ENCODE measurements at places on chromosomes 6 and 20. TPM values are rescaled to one million over a fixed set of nuclear protein-coding genes. Genes with fewer than 3 reads are reported as not detected.

- H3K4me1 ChIP-seq: no peaks in the 10 kb centered on the region
- H3K36me3 ChIP-seq: peaks cover 7% of the 10 kb centered on the region
- no peak for DNase-seq
- no peak overlapping the region for H3K4me3 ChIP-seq
- no peaks in the 10 kb centered on the region for H3K27me3 ChIP-seq
These were observed 30.1 kb downstream of the PCMT1 start for GRCh38 chr6:149779644-149779963.

DNA sequence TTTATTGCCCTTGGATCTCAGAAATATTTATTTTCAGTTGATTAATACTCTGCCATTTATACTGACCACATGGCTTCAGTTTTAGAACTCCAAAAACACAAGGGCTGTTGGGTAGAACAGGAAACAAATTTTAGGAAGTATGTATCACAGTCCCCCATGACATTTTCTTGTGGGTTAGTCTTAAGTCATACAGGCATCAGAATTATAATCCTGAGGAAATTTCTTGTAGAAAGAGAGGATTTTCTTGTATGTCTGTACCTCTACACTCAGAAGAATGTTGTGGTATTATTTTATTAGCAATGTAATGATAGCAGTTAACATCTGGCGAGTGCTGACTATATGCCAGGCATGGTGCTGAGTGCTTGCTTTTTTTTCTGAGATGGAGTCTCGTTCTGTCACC is 302.9 kb downstream of the CLIC5 start:
- no peak overlapping the region for H3K4me3 ChIP-seq
- H3K27ac ChIP-seq: no peak overlapping the region
- no peaks in the 10 kb centered on the region for H3K27me3 ChIP-seq
- peaks cover 22% of the 10 kb centered on the region for H3K4me1 ChIP-seq
- no peaks in the 10 kb centered on the region for H3K36me3 ChIP-seq

GRCh38 chr20:45470937-45471336 is 1.4 kb downstream of the WFDC2 start:
- no peak for DNase-seq
- peaks cover 31% of the 10 kb centered on the region for H3K27me3 ChIP-seq

DNA sequence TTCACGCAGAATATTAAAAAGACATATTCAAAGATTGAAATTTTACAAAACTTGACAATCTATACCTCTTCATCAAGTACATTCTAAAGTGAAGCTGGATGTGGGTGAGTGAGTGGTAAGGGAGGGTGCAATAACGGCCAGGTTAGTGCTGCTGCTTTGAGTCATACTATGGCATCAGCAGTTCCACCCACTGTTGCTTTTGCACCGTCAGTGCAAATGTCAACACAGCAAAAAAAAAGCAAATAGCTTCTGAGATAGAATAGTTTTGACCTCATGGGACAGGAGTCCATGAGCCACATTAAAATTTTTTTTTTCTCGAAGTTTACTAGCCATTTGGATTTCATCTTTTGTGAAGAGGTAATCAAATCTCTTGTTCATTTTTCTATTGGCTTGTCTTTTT is 31.8 kb downstream of the PSMF1 start:
- no peak overlapping the region for H3K27ac ChIP-seq
- H3K27me3 ChIP-seq: no peaks in the 10 kb centered on the region
- H3K4me1 ChIP-seq: peaks cover 4% of the 10 kb centered on the region
- H3K36me3 ChIP-seq: peaks cover 22% of the 10 kb centered on the region

DNA sequence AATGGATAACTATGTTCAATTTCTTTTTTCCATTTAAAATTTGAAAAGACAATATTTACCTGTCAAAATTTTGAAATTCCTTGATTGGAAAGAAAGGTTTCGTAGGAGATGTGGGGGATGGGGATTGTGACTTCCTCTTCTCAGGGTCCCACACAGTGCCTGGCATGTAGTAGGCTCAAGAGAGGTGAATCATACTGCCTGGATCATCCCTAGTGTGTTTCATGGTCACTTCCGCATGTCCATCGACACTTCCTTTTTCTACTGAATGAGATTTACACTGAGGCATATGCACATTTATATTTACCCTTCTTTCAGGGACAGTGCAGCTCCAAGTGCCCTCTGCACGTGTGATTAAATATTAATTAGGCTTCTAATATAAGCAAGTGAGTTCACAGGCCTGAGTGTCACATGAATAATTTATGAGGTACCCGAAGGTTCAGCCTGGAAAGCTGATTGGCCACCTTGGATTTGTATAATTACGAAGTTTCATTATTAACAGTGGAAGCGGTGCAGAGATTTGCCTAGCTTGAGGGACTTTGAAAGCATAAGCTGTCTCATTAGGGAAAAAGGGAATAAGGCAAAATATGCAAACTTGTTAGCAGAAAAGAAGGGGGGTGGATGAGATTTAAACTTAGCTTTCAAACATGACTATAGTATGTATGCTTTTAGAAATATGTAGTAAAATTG is 177.5 kb upstream of the MMS22L start:
- H3K4me1 ChIP-seq: no peaks in the 10 kb centered on the region
- no peak for DNase-seq
- H3K4me3 ChIP-seq: no peak overlapping the region
- no peaks in the 10 kb centered on the region for H3K36me3 ChIP-seq
- H3K27ac ChIP-seq: no peak overlapping the region
- no peaks in the 10 kb centered on the region for H3K27me3 ChIP-seq

DNA sequence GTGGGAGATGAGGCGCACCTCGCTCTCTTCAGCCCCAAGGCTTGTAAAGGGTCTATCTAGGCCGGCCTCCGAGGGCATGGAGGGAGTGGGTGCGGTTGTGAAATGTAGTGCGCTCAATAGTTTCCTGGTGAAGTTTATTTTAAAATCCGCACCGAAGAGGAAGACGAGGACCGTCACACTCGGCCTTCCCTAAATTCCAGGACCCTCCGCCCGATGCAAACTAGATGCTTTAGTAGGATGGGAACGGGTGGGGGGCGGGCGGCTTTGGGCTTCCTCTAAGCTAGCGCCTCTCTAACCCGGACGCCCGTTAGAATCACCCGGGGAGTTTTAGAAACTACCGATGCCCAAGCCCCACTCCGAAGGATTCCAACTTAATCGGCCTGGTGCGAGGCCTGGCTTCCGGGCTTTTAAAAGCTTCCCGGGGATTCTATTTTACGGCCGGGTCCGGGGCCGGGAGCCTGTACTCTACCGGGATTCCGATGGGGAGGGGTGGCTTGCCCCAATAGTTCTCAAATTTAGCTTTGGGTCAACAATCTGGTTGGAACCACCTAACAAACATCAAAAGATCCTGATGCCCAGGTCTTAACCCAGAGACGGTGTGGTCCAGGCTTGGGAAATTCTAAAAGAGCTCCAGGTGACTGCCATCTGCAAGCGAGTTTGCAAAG is 548 bp upstream of the BCAS4 start:
- no peaks in the 10 kb centered on the region for H3K27me3 ChIP-seq
- peaks cover 22% of the 10 kb centered on the region for H3K4me1 ChIP-seq
- no peaks in the 10 kb centered on the region for H3K36me3 ChIP-seq

Gene CNBD2
- total RNA-seq: 8.2 TPM

Gene RGS17
- total RNA-seq: not detected

Measured in CD4-positive, alpha-beta memory T cell (primary cell).